Fibroblast of skin of scalp (primary cell): ENCODE measurements at places on chromosomes 13 and 19.
A peak's percentile ranks its signal among the peaks of the same experiment; 100 is the strongest.

GRCh38 chr13:102707467-102707866 lies 12.6 kb upstream of the METTL21C start:
- peak; percentile 93 for DNase-seq

DNA sequence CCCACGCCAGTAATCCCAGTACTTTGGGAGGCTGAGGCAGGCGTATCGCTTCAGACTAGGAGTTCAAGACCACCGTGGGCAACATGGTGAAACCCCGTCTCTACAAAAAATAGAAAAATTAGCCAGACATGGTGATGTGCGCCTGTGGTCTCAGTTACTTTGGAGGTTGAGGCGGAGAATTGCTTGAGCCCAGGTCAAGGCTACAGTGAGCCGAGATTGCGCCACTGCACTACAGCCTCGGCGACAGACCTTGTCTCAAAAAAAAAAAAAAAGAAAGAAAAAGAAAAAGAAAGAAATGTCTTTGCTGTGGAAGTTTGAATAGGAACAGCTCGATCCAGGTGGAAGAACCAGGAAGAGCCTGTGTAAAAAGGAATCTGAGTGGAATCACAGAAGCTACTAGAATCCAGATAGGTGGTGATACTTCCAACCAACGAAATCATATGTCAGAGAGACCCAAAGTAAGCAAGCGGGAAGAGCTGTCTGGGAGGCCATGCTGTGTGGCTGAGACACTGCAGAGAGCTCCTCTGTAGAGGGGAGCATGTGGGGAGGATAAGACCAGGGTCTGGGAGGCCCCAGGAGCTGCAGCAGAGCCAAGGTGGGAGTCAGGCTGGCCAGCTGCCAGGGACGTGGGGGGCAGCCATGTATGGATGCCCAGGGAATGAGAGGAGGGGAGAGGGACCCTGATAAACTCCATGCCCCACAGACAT lies 21.1 kb downstream of the LATS2 start:
- DNase-seq = no peak

- DNase-seq = no peak
Measured at GRCh38 chr19:9610484-9611113, 10.4 kb downstream of the ZNF561 start.

DNA sequence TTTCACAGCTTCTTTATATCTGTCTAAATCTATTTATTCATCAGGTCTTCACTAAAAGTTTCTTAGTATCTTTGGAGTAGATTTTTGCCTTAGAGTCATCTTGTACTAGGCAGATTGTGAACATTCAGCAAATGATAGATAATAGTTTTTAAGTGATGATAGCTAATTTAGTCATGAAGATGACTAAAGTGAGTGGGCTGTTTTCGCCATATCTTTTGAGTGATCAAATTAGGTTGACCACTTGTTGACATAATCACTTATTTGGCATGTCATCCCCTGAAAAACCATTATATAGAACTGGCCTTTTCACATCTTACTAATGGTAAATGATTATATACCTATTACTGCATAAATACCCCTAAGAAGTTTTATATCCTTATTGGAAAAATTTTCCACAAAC lies 999.2 kb downstream of the PCDH17 start:
- DNase-seq = no peak

DNA sequence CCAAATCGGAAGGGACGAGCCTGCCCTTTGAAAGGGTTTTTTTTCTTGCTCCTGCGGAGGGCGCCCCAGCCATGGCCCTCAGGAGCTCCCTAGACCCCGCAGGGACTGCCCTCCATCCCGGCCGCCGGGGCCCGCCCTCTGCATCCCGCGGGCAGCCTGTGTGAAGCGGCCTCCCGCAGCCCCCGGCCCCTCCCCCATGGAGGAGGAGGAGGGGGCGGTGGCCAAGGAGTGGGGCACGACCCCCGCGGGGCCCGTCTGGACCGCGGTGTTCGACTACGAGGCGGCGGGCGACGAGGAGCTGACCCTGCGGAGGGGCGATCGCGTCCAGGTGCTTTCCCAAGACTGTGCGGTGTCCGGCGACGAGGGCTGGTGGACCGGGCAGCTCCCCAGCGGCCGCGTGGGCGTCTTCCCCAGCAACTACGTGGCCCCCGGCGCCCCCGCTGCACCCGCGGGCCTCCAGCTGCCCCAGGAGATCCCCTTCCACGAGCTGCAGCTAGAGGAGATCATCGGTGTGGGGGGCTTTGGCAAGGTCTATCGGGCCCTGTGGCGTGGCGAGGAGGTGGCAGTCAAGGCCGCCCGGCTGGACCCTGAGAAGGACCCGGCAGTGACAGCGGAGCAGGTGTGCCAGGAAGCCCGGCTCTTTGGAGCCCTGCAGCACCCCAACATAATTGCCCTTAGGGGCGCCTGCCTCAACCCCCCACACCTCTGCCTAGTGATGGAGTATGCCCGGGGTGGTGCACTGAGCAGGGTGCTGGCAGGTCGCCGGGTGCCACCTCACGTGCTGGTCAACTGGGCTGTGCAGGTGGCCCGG lies 815 bp downstream of the MAP3K10 start:
- DNase-seq = peak; percentile 30

GRCh38 chr19:4829001-4829712 lies 2.4 kb downstream of the TICAM1 start:
- DNase-seq = no peak

DNA sequence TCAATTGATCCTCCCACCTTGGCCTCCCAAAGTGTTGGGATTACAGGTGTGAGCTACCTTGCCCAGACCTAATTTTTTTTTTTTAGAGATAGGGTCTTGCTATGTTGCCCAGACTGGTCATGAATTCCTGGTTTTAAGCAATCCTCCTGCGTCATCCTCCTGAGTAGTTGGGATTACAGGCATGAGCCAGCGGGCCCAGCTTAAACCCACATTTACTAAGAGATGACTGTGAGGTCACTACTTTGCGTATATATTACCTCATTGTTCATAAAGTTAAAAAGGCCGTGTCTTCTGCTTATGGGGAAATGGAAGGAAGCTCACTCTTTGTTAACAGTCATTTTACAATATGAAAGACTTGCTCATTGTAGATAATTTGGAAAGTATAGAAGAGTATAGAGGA lies 39.6 kb upstream of the C1QTNF9 start:
- no peak for DNase-seq

DNA sequence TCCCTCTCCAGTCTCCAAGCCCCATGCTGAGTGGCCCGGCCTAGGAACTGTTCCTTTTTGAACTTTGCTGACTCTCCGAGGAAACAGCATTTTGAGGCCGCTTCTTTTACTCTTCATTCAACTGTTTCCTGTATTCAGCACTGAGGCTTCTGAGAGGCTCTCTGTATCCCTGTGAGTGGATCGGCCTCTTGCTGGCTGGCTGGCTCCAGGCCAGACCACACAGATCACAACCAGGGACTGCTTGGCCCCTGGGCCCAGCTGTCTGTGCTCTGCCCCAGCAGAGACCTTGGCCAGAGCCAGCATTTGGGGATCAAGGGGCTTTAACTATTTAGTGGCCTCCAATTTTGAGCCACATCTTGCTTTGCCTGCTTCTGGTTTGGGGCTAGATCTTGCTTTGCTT lies 75.6 kb upstream of the KL start:
- peak; percentile 62 for DNase-seq

GRCh38 chr19:10921910-10922637 lies 6.4 kb downstream of the YIPF2 start:
- DNase-seq = no peak

DNA sequence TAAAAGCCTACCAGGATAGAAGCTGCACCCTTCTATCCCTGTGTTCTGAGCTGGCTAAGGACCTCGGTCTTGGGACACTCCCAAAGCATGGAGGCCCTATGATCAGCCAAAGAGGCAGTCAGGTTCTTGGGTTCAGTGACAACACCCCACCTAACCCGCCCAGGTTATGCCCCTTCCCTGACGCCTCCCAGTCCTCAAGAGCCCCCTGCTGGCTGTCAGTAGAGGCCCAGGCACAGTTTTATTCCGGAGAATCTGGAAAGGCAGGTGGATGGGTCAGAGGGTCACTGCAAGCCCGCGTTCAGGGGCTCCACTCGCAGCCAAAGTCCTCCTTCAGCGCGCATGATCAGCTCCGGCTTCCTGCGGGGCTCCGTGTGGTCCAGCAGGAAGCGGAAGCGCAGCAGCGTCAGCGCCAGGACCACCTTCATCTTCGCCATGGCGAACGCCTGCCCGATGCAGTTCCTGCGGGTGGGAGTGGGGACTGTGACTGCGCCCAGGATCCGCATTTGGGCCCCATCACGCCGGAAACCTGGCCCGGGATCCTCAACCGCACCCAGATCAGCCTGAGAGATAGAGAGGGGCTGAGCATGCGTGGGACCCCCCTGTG lies 22.3 kb downstream of the OR10H3 start:
- no peak for DNase-seq

DNA sequence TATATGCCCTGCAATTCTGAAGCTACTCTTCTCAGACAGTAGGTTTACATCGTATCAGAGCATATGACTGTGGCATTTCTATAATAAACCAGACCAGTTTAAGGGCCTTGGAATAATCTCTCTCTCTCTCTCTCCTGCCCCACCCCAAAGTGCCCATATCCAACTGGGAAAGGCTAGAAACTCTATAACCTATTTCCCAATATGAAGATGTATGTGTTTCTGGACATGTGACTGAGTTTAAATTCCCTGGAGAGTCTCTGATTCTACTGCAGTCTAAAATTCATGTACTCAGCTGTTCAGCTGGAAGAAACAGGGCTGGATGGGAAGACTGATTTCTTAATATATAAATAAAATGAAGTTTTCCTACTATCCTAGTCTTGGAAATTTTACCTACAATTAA lies 91.9 kb upstream of the MBNL2 start:
- no peak for DNase-seq

DNA sequence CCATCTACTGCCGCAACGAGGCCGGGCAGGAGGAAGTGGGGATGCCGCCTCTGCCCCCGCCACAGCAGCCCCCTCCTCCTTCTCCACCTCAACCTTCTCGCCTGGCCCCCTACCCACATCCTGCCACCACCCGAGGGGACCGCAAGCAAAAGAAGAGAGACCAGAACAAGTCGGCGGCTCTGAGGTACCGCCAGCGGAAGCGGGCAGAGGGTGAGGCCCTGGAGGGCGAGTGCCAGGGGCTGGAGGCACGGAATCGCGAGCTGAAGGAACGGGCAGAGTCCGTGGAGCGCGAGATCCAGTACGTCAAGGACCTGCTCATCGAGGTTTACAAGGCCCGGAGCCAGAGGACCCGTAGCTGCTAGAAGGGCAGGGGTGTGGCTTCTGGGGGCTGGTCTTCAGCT lies 3.4 kb upstream of the NUP62 start:
- DNase-seq = no peak

- DNase-seq = no peak
Measured at GRCh38 chr19:55704494-55705245, 29.6 kb downstream of the EPN1 start.

DNA sequence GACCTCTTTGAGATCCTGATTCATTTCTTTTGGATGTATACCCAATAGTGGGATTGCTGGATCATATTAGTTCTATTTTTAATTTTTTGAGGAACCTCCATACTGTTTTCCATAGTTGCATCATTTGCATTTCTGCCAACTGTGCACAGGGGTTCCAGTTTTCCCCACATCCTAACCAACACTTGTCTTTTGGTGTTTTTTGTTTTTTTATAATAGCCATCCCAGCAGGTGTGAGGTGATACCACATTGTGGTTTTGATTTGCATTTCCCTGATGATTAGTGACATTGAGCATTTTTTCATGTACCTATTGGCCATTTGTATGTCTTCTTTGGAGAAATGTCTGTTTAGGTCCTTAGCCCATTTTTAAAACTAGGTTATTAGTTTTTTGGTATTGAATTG lies 18.8 kb upstream of the GPR183 start:
- no peak for DNase-seq

DNA sequence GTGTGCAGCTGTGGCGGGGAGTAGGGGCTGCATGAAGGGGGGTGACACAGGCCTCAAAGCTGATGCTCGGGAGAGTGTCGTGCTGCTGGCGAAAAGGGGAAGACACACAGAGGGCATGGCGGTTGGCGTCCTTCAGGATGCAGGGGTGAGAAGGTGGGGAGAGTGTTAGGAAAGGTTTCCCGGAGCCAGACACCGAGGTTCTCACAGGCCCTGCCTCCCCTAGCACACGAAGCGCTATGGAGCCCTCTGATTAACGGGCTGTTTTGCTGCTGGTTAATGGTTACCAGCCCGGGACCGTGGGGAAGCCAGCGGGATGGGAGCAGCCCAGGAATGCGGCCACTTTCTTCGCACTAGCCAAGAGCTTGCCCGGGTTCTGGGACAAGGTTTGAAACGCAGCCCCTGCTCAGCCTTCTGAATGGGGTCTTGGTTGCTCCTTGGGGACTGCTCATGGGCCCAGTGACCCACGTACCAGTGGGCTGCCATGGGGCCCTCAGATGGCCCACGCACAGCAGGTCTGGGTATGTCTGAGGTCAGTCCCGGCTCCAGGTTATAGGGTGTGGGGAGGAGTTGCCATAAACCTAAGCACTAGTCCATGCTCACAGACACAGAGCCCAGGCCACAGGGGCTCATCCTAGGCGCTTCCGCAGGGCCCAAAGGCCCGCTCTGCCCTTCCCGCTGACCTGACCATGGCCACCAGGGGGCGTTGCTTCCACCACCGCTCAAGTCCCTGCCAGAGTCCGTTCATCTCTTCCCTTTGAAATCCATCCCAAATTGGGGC lies 31.3 kb upstream of the ISYNA1 start:
- peak; percentile 68 for DNase-seq

GRCh38 chr13:70394031-70394548 lies 285.8 kb upstream of the KLHL1 start:
- DNase-seq = no peak

GRCh38 chr19:47497821-47498520 lies 14.0 kb upstream of the KPTN start:
- DNase-seq = no peak

GRCh38 chr13:42392716-42393572 lies 121.0 kb downstream of the AKAP11 start:
- no peak for DNase-seq

- DNase-seq = no peak
Measured at GRCh38 chr13:26445092-26445491, 112.4 kb upstream of the WASF3 start.

GRCh38 chr19:17555929-17556813 lies 722 bp downstream of the COLGALT1 start:
- peak; percentile 38 for DNase-seq

DNA sequence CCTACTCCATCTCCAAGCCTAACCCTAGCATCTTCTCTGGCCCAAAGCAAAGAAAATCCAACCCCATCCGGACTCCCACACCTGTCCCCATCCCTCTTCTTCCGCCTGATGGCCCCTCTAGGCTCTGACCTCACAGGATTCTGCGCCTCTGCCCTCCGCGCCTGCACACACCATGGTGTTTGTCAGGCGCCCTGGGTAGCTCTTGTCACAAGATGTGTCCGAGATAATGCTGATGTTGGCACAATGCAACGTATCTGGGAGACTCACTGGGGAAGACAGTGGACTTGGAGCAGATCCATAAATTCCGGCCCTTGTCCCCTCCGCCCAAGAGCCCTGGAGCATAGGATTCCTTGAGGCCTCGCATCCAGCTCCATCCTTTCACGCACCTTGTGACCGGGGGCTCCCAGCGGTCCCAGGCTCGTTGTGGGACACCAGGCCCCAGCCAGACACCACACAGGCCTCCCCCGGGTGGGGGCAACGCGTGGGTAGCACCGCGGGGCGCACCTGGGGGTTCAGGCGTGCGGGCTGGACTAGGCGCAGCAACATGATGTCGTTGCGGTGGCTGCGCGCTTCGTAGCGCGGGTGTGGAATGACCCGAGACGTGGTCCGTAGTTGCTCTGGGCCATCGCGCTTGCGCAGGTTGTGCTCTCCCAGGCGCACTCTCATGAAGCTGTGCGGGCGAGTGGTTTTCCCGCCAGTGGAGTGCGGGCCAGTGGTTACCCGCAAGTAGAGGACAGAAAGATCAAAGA lies 3.1 kb upstream of the KLK1 start:
- no peak for DNase-seq
